ENCODE measurements at places on chromosomes 16 and 17.

DNA sequence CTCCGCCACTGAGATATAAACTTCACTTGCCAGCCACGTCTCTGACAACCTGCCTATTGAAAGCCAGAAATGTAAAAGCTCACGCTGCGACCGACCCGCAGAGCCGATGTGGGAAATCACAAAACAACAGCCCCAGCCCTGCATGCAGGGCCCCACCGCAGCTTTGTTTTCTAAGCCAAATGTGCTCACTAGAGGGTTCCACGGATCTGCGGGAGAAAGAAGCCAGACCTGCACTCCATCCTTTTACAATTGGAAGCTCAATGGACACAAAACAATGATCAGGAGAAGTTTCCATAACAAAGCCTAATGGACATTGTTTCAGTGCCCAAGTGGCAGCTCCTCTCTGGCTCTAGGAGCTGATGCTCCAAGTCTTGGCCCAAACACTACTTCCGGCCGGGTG, 33.1 kb downstream of the WIPI1 start:
- DNase-seq = no peak

- DNase-seq = no peak
Measured at GRCh38 chr17:44176671-44177501, 6.4 kb downstream of the ASB16 start.

GRCh38 chr16:85227084-85227945, 115.0 kb upstream of the CIBAR2 start:
- DNase-seq = no peak

- no peak for DNase-seq
Measured at GRCh38 chr17:42845918-42846593, 1.7 kb downstream of the AOC2 start.

GRCh38 chr17:40857535-40857934, 9.5 kb downstream of the KRT12 start:
- peak; percentile 3 for DNase-seq

DNA sequence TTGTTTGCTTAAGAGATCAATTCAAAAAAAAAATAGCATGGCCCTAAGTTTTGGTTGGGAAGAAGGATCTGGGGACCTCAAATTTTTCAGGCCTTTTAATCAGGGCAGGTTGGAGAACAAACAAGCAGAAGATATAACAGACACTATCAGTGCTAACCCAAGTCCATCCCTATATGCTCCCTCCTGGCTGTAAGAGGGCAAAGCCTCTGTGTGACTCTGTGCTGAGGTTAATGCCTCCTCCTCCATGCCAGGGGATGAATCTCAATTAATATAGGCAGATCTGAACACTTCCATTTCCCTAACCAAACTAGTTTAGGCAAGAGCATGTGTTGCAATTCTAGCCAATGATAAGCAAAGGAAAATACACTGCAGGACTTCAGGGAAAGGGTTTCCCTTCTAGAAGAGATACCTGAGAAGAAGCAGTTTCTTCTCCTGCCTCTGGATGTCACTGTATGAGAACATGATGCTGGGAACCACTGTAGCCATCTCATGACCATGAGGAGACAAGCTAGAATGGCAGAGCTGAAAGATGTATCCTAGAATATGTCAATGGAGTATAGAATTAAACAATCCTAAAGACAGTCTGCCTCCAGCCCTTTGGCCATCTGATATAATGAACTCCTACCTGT, 76.0 kb downstream of the CHD9NB start:
- peak; percentile 18 for DNase-seq

DNA sequence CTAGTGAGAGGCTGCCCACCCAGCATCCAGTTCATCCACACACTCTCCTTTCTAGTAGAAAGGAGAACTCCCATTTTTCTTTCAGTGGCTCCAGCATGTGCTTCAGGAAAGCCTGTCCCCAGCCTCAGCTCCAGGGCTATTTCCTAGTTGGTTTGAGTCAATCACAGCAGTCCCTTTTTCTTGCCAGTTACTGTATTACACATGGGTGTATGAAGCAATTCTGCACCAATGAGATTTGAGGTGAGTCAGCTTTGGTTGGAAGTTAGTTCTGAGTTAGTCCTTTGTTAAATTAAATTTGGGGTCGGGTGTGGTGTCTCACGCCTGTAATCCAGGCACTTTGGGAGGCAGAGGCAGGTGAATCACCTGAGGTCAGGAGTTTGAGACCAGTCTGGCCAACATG, 24.8 kb downstream of the RAD51D start:
- peak; percentile 88 for DNase-seq

GRCh38 chr17:78330570-78331224, 29.2 kb downstream of the SOCS3 start:
- DNase-seq = peak; percentile 64

GRCh38 chr17:17928398-17929287, 43.6 kb downstream of the TOM1L2 start:
- peak; percentile 75 for DNase-seq

DNA sequence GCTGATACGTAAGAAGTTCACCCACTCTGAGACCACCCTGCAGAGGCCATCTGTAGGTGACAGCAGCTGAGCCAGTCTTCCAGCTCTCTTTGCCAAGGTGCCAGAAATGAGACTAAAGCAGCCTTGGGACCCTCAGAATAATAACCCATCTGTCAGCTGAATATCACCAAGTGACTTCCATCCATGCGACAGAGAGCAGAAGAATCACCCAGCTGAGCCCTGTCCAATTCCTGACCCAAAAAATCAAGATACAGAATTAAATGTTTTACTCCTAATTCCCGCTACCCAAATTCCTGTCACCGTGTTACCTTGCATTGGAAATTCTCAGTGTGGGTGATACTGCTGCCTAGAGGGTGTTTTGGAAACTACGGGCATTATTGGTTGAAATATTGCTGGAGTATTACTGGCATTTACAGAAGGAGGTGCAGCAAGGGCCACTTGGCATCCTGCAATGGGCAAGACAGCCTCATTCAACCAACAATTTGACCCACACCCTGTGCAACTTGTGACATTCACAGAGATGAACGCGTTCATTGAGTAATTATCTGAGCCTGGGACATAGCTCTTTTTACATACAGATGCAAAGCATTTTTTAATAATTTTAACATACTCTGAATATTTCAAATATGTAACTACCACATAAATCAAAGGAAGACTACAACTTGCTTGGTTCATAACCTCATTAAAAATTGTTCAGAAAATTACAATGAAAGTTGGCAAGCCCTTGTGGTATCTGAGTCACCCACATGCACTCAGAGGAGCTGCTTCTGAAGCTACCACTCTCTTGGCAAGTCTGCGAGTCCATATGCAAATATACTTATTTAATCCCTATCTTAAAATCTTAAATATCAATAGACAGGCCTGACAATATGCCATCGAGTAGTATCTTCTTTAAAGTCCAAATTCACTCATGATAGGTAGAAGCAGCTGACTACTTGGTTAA, 126.6 kb downstream of the C16orf95 start:
- DNase-seq = peak; percentile 66

GRCh38 chr17:35345926-35346771, 27.3 kb downstream of the SLFN11 start:
- peak; percentile 65 for DNase-seq

DNA sequence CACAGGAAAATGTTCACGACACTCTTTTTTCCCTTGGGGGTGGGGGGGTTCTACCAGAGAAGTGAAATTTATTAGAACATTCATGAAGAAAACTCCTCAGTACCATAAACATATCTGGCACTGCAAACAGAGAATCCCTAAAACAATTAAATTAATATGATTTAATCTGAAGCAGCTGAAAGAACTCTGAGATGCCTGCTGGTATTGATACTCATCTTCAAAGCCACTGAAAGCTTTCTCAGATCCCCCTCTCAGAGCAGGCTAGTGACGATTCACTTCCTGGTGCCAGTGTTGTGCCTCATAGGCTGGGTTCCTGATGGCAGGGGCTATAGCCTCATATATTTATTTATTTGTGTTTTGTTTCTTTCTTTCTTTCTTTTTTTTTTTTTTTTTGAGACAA, 52.7 kb downstream of the MYH10 start:
- no peak for DNase-seq

DNA sequence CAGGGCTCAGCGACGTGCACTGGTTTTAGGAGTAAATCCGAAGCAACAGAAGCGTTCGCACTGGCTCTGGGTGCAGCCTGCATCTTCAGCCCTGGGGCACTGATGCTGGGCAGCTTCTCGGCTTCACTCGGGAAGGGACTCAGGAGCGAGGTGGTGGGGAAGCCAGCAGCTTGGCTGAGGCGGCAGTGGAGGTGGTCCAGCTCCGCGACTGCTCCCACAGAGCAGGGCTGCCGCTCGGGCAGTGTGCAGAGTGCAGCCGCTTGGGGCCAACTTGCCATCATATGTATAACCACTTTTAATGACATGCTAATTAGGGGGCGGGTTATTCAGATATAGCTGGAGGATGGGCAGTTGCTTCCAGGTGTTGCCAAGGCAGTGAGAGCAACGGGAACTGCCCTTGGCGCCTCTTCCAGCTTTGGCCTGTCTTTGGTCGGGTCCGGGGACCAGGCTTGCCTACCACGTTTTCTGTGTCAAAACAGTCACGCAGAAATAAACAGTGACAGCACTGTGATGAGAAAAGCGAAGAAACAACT, 26.7 kb downstream of the METRNL start:
- no peak for DNase-seq

GRCh38 chr17:29588562-29589411, 661 bp downstream of the GIT1 start:
- DNase-seq = peak; percentile 9

DNA sequence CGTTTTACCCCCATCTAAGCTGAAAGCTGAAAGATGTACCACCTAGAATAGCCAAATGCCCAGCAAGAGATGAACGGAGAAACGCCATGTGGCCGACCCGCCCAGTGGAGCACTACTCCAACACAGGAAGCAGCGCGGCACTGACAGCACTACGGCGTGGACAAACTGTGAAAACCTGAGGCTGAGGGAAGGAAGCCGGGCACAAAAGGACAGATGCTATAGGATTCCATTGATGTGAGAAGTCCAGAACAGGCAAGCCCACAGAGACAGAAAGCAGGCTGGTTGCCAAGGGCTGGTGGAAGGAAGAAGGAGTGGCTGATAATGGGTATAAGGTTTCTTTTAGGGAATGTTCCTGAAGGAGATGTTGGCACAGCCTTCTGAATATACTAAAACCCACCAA, 29.4 kb upstream of the SLC38A8 start:
- peak; percentile 64 for DNase-seq

- peak; percentile 85 for DNase-seq
Measured at GRCh38 chr16:57422026-57422944, 17.7 kb downstream of the CCL17 start.

GRCh38 chr16:4801051-4801961, 1.1 kb downstream of the ROGDI start:
- no peak for DNase-seq

DNA sequence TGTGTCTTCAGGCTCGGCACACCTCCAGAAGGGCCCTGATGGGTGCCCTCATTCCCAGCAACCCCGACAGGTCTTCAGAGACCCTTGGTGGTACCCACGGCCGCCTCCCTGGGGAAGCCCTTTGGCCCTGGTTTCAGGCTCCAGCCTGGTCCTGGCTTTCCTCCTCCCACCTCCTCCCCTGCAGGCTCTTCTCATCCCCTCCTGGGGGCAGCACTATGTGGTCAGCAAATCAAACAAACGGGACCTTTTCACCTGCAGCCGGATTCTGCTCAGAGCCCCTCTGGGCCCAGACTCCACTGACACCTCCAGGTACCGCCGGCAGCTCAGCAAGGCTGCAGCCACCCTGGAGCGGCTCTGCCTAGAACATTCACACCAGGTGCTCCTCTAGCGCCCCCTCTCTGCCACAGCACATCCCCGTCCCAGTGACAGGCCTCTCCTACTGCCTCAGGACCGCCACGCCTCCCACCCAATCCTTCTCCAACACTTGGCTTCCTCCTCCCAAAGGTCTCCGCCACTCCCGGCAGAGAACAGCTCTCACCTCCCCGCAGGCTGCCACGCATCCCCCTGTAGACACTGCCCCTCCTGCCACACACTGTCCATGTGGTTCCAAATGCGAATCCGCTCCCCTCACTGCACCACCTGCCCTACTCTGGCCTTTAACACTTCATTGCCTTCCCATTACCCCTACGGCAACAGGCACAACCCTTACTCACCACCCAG, 12.0 kb downstream of the CORO7 start:
- no peak for DNase-seq

GRCh38 chr17:2893422-2893914, 97.2 kb downstream of the RAP1GAP2 start:
- DNase-seq = no peak

DNA sequence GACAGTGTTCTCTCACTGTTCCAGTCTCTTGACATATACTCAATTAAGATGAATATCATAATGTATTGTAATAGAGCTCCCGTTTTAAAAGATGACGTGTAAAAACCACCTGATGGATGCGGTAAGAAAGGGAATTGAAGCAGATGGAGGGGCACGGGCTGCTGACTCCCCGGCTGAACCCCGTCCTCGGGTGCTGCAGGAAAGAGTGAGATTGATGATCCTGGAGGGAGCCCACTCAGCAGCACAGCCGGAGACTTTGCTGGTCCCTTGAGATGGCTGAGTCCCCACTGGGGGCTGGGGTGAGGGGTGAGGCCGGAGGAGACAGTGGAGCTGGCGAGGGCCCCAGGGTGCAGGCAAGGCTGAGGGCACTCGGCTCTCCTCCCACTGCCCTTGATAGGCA, 217.4 kb downstream of the RPTOR start:
- no peak for DNase-seq

- DNase-seq = peak; percentile 11
Measured at GRCh38 chr17:4004517-4005295, 40.5 kb upstream of the ATP2A3 start.

DNA sequence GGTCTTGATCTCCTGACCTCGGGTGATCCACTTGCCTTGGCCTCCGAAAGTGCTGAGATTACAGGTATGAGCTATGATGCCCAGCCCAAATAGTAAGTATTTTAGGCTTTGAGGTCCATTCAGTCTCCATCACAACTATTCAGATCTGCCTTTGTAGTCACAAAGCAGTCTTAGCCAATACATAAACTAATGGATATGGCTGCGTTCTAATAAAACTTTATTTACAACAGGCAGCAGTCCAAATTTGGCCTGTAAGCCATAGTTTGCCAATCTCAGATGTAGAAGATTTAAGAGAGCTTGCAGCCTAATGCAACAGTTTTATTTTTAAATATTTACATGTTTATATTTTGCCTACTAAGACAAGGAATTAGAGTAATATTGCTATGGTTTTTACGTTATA, 111.7 kb downstream of the YPEL2 start:
- no peak for DNase-seq

GRCh38 chr17:68771867-68772515, 170.8 kb upstream of the FAM20A start:
- DNase-seq = peak; percentile 87

- peak; percentile 21 for DNase-seq
Measured at GRCh38 chr16:4663777-4664465, 29.4 kb upstream of the NUDT16L1 start.

DNA sequence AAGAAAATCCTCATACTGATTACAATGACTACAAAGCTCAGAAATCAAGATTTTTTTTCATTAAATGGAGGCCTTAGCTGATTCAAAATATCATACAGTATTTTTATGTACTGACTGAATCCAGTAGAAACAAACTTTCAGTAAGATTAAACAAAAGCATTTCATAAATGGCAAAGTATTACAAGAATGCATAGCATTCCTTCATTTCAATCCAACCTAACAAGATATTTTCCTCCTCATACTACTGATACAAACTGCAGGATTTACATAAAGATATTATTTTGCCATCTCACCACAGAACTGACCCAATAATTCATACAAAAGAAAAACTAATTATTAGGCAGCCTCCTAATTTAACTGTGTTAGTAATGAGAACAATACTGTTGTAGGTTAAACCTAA, 6.2 kb upstream of the KANSL1 start:
- peak; percentile 45 for DNase-seq

- peak; percentile 86 for DNase-seq
Measured at GRCh38 chr16:12231666-12232065, 255.1 kb downstream of the SNX29 start.

- DNase-seq = peak; percentile 21
Measured at GRCh38 chr17:77546772-77547241, 406.0 kb downstream of the SEC14L1 start.

Data from fibroblast of lung (primary cell).